Kidney (tissue), 22 donors: ENCODE measurements at places on chromosomes 1 and 21. TPM values are rescaled to one million over a fixed set of nuclear protein-coding genes. Genes with fewer than 3 reads are reported as not detected.
A peak's percentile ranks its signal among the peaks of the same experiment; 100 is the strongest.

GBP7 gene
- not detected for total RNA-seq

F13B gene
- not detected for total RNA-seq

DNAJC28 gene
- 2.2 TPM for total RNA-seq

XCL1 gene
- total RNA-seq = not detected

SELP gene
- total RNA-seq = 19.4 TPM

ACOT11 gene
- total RNA-seq = 24.6 TPM

- DNase-seq = peak; percentile 2
Observed at GRCh38 chr1:228850141-228851100, 115.1 kb downstream of the RHOU start.

GRCh38 chr1:225063722-225064121, 134.2 kb downstream of the DNAH14 start:
- no peak for DNase-seq

- peak; percentile 82 for DNase-seq
Observed at GRCh38 chr21:37257511-37257966, 9.6 kb downstream of the VPS26C start.

DNA sequence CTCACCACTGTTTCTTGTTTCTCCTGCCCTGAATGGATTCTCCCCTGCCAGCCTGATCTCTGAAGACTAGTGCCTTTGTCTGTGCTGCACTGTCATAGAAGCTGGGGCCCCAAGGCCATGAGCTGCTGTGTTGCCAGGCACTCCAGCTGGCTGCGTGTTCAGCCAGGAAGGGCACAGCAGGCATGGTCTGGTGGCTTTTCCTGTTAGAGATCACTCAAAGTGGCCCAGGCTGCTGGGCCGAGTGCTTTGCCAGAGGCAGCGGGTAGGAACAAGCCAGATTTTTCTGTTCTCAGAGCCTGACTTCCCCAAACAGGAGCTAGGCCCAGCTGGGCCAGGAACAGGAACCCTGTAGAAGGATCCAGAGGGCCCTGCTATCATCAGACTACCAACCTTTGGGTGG, 5.2 kb downstream of the ADPRS start:
- no peak for DNase-seq

DNA sequence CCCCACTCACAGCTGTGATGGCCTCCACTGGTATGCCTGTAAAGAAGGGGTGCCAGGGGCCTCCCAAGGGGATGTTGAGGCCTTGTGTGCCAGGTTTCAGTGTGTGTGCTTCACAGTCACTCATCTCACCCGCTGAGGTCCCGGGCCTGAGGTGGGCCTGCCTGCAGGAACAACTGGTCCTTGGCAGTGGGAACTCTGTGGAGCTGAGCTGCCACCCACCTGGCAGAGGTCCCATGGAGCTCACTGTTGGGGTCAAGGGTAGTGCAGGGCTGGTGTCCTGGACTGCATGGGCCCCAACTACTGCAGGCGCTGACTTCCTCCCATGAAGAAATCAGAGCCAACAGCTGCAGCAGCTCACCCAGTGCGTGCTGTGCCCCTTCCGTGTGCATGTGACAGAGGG, 17.3 kb upstream of the ZNF678 start:
- peak; percentile 60 for DNase-seq
